Bronchial epithelial cell (primary cell): ENCODE measurements at places on chromosomes 7 and 10. TPM values are rescaled to one million over a fixed set of nuclear protein-coding genes. Genes with fewer than 3 reads are reported as not detected.

Gene PCBD1
- total RNA-seq = 16.1 and 31.7 TPM in 2 replicates

Gene CDNF
- 0.79 and 1.3 TPM in 2 replicates for total RNA-seq

DNA sequence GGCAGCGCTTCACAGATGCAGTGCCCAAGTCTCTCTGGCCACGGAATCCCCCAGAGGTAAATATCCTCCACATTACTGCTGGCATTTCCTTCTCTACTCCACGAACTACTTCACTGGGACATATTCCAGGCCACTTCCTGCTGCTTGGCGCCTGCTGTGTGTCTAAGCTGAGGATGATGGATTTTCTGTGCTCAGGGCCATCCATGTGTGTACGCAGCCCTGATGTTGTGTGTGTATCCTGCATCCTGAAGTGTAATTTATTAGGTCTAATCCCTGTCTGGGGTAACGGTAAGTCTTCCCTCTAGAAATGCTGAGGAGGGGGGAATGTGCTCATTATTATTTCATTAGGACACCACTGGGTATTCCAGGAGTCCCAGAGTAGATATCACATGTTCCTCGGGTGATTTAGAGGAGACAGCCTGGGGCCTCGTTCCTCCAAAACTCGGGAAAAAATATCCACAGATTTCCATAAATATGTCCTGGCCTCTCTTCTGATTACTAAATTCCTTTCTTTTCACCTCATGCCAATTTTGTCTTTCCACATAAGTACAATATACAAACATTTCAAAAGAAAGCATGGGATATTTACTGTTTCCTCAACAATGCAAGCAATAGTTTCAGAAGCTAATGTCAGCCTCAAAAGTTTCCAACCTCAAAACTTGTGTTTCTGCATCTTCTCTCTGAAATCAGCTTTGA lies 25.5 kb upstream of the HABP2 start:
- DNase-seq = no peak

GRCh38 chr7:12764458-12764891 lies 77.0 kb downstream of the ARL4A start:
- DNase-seq = no peak

DNA sequence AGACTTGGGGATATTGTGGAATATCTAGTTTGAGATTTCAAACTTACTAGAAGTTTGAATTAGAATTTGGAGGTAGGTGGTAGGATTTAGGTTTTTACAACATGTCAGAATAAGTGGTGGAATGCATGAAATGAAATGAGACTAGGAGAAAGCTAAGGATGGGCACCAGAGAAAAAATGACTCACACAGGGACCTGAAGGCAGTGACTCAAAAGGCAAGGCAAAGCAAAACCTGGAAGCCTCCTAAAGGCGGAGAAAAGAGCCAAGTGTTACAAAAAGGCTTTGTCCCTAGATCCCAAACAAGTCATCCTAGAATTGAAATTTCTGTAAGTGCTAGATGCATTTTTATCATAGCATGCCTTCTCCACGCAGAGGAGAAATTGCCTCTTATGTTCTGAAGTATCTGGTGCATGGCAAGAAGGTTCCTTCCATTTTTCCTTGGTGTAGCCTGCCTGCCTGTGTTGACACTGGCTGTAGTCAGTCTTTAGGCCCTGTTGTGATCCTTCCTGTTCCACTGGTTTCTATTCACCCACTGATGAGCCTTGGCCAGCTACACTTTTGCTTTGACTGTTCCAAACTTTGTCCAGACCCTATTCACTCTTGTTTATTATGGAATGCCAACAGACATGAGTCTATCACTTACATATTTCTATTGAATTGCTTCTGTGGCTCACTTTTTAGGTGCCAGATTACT lies 109.3 kb downstream of the ETV1 start:
- DNase-seq = peak; percentile 85
